Fibroblast of villous mesenchyme (primary cell): ENCODE measurements at places on chromosomes 6 and 20.

GRCh38 chr6:3759646-3760232 lies 8.2 kb upstream of the PXDC1 start:
- DNase-seq: peak; percentile 73

- DNase-seq: peak; percentile 80
These were observed at the start of gene NECAB3 for GRCh38 chr20:33674294-33675135. Gene NECAB3 (minus strand): TSS chr20:33674428. CDS start chr20:33674352, 76 bp downstream.

DNA sequence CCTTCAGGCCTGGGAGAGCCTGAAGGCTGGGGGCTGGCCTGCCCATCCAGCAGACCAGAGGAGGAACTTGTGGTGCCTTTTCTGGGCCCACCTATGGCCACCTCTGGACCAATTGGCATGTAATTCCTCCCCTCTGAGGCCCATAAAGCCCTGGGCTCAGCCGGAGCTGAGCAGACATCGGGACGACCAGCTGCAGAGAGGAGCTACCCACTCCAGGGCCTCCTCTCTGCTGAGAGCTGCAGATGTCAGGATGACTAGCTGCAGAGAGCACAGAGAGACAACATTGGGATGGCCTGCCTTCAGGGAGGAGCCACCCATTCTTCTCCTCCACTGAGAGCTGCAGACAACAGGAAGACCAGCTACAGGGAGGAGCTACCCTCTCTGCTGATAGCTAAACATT lies 370.1 kb downstream of the CD83 start:
- DNase-seq: no peak

DNA sequence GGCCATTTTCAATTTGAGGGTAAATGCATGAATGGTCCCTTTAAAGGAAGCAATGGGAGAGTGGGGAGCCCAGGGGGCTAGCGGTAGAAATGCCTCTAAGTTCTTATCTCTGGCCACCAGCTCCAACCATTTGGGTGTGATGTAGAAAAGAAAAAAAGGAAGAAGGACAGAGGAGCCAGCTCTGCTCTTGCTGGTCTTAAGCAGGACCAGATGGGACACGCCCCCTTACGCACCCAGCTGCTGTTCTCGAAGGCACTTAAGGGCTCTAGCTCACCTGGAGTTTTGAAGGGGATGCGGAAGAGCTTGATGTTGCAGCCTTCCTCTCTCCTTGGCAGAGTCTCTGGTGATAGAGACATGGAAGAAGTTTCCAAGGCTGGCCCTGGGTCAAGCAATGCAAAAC lies 59.5 kb upstream of the RNF144B start:
- DNase-seq: no peak

- DNase-seq: no peak
These were observed 10.6 kb upstream of the EFHC1 start for GRCh38 chr6:52409499-52409898.
